ENCODE measurements at places on chromosomes 11 and 22. TPM values are rescaled to one million over a fixed set of nuclear protein-coding genes. Genes with fewer than 3 reads are reported as not detected.

Gene GPR83
- total RNA-seq: 0.05 TPM

Gene OR51M1
- not detected for total RNA-seq

Gene SLC17A6
- not detected for total RNA-seq

Gene RAD9A
- 34.1 TPM for total RNA-seq

GRCh38 chr11:86715611-86716010 lies 43.2 kb upstream of the ME3 start:
- H3K27ac ChIP-seq: no peak overlapping the region
- H3K4me1 ChIP-seq: no peaks in the 10 kb centered on the region
- DNase-seq: no peak
- no peak overlapping the region for H3K4me3 ChIP-seq

DNA sequence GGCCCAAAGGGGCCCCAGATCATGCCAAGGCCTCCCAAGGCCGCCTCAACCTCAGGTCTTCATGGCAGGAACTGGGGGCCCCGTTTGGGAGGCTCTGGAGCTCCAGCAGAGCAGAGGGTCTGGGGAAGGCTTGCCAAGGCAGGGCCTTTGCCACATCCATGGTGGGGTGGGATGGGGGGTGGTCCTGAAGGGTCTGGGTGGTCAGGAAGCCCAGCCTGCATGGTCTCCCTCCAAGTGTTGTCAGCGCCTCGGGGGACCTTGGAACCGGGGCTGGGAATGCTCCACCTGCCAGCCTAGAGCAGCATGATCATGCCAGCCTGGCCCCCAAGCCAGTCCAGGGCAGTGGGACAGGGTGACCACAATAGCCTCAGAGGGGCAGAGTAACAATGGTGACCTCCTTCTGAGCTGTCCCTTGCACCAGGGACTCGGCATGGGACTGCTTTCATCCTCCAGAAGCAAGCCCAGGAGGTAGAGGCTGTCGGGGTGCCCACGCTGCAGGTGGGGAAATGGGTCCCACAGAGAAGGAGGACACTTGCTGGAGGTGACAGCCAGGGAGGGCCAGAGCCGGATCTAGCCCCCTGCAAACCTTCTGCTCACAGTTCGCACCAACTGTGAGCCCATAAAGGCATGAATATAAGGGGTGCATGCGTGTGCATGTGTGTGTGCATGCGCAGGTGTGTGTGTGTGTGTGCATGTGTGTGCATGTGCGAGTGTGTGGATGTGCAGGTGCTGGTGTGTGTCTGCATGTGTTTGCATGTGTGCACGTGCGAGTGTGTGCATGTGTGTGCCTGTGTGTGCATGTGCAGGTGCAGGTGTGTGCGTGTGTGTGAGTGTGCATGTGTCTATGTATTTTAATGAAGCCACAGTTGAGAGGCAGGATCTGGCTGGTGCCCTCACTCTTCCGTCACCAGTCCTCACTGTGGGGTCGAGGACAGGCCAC lies 63.8 kb downstream of the MYEOV start:
- no peaks in the 10 kb centered on the region for H3K36me3 ChIP-seq
- H3K27me3 ChIP-seq: peaks cover 2% of the 10 kb centered on the region
- no peak for DNase-seq
- H3K4me3 ChIP-seq: no peak overlapping the region
- H3K4me1 ChIP-seq: peaks cover 4% of the 10 kb centered on the region

DNA sequence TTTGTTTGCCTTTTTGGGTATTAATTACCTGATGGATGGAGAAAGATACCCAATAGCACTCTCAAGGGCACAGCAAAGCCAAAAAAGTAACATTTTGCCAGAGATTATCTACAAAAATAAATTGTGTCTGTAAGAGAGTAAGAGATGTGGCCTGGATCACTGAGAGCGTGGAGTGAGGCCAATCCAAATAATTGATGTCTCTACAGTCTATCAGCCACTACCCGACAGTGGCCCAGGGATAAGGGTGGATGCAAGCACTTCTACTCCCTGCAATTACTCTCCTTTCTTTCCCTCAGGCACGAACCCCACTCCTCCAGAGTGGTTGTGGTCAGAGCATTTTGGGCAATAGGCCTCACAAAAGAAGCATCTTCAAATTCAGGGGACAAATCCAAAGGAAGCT lies 92.3 kb upstream of the ZC3H12C start:
- no peak overlapping the region for H3K4me3 ChIP-seq
- peaks cover 12% of the 10 kb centered on the region for H3K27me3 ChIP-seq
- H3K4me1 ChIP-seq: no peaks in the 10 kb centered on the region
- DNase-seq: no peak
- no peaks in the 10 kb centered on the region for H3K36me3 ChIP-seq

DNA sequence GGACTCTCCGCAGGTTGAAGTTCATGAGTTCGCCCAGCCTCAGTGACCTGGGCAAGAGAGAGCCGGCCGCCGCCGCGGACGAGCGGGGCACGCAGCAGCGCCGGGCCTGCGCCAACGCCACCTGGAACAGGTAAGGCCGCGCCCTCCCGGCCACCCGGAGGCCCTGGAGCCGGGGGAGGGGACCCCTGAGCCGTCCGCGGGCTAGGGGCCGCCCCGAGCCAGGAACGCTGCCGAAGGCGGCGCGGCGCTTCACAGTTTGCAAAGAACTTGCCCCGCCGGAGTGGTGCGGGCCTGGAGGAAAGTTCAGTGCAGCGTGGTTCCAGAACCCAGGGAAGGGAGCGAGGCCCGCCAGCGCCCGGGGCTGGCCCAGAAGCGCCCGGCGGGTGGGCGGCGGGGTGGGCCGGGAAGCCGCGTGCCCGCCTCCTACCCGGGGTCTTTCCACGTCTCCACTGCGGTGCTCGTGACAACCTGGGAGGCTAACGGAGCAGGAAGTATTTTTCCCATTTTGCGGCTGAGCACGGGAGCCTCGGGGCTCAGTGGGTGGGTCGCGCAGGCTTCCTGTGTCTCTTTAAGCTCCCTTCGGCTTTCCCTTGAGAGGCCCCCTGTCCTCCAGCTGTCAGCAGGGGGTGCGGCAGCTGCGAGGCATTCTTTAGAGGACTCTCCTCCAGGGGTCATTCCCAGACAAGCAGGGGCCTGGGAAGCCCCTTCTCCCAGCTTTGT lies 635 bp downstream of the PRR5 start:
- H3K27me3 ChIP-seq: peaks cover 2% of the 10 kb centered on the region
- no peak overlapping the region for H3K27ac ChIP-seq
- H3K4me1 ChIP-seq: peaks cover 3% of the 10 kb centered on the region
- H3K36me3 ChIP-seq: peaks cover 4% of the 10 kb centered on the region
